ENCODE measurements at places on chromosomes 1 and 21.

- DNase-seq, result no peak
These were observed 41.7 kb downstream of the CASZ1 start for GRCh38 chr1:10754568-10755329.

- no peak for DNase-seq
These were observed 46.4 kb upstream of the CACHD1 start for GRCh38 chr1:64423526-64423925.

GRCh38 chr1:3657096-3657475 is 4.8 kb downstream of the TP73 start:
- no peak for DNase-seq

DNA sequence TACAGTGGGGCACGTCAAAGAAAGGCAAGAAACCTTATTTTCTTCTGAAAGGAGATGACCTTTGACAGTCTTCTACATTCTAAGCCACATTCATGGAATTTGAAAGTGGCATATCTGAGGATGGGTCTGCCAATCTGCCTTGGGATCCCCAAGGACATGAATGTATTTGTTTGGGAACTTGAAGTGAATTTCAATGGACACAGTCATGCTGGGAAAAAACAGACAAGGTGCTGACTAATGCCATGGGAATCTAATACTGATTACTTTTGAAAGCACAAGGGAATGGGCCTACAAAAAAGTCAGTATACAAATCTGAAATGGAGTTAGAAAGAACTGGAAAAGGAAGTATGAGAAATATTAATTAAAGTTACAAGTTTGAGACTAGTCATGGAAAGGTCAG is 128.8 kb downstream of the KCNJ6 start:
- no peak for DNase-seq

DNA sequence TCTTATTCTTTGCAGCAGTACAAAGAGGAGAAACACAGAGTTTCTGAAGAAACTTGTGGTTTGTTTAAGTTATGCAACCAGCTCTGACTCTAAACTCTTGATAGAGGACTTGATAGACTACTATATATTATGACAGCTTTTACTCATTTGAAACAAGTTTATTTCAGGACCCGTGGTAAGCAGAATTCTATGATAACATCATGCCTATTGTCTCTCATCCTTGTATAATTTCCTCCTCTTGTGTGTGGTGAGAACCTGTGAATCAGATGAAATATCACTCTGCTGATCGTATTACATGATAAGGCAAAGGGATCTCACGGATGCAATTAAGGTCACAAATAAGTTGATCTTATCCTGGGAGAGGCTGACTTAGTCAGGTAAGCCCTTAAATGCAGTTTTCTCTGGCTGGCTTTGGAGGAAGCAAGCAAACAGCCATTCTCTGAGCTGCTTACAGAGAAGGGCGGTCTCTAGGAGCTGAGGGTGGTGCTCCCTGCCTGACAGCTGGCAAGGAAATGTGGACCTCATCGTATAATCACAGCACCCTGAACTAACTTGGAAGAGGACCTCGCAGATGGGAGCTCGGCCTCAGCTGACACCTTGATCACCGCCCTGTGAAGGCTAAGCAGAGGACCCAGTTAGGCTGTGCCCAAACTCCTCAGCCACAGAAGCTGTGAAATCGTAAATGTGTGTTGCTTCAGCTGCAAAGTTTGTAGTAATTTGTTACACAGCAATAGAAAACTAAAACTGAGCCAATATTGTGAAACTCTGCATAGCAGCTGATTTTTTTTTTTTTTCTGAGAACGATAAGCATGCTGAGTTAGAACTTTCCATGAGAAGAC is 151.1 kb upstream of the DPT start:
- DNase-seq, result no peak

GRCh38 chr21:33300701-33301631 is 23.8 kb upstream of the IFNAR1 start:
- no peak for DNase-seq

- no peak for DNase-seq
These were observed 12.8 kb downstream of the LRP8 start for GRCh38 chr1:53315046-53315445.

- no peak for DNase-seq
These were observed 50.2 kb downstream of the C21orf91 start for GRCh38 chr21:17768840-17769446.

GRCh38 chr1:108049178-108049819 is 84.3 kb upstream of the VAV3 start:
- no peak for DNase-seq

GRCh38 chr1:48061162-48062136 is 64.3 kb upstream of the TRABD2B start:
- no peak for DNase-seq

GRCh38 chr1:37673920-37674319 is 18.4 kb upstream of the CDCA8 start:
- DNase-seq, result peak; percentile 30

DNA sequence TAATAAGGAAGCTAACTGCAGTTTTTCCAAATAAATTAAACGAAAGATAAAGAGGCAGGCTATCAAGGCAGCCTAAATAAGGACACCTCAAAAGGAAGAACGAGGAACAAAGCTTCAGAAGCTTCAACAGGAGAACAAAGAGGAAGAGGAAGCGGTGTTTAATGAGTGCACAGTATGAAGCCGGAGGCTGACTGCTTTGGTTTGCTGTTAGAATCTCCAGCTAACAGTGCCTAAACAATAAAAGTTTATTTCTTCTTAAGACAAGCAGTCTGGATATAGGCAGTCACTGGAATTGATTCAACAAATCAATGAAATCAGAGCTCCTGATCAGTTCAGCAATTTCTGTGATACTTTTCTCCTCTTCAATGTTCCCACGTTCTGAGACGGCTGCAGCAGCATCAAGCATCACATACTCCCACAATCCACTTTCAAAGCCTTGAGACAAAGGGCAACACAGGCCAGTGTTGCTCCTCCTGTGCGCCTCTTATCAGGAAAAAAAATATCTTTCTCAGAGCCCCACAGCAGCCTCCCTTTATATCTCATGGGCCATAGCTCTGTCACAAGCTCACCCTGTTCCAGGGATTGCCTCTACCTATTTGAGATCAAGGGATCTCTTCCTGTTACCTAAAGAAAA is 365.6 kb upstream of the ST6GALNAC5 start:
- DNase-seq, result no peak

- no peak for DNase-seq
These were observed 10.3 kb downstream of the FBXO28 start for GRCh38 chr1:224124220-224124619.

- no peak for DNase-seq
These were observed 28.0 kb downstream of the AGBL4 start for GRCh38 chr1:49995734-49996133.

GRCh38 chr1:184903111-184903692 is 71.1 kb downstream of the NIBAN1 start:
- no peak for DNase-seq

- no peak for DNase-seq
These were observed 9.1 kb downstream of the MEX3A start for GRCh38 chr1:156073110-156073687.

DNA sequence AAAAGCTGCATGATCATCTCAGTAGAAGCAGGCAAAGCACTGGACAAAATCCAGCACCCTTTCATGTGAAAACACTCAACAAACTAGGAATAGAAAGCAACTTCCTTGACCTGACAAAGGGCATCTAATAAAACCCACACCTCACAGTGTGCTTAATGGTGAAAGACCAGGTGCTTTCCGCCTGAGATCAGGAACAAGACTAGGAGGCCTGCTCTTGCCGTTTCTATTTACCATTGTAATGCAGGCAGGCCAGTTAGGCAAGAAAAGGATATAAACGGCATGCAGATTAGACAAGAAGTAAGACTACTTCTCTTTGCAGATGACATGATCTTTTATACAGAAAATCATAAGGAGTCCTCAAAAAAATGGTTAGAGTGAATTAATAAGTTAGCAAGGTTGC is 37.2 kb downstream of the SLC37A1 start:
- DNase-seq, result no peak

DNA sequence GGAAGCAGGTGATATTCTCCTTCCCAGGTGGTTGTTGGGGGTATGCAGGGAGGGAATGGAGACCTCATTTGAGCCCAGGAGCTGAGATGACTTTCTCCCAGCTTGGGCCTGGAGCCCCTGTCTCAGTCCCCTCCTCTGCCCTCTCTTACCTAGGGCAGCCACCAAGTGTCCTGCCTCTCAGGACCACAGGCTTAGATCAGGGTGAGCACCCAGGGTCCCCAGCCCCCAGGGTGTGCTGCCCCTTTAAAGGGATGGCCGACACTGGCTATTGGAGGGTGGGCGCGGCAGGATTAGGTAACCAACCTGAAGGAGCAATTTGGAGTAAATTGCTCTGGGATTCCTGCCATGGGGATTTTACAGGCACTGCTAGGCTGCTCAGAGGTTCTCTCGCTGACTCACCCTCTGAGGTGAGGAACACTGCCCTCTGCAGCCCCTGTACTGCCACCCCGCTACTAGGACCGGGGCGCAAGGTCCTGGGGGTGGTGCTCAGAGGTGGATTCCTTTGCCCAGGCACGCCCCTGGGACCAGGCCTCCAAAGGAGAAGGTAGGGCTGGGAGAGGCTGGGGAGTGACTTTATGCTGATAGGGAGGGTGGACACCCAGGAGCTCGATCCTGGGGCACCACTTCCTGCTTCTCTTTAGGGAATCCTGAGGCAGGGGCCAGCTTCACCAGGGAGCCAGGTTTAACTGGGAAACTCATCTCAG is 1.5 kb downstream of the RPS6KA1 start:
- no peak for DNase-seq

GRCh38 chr1:16165073-16165364 is 9.2 kb upstream of the EPHA2 start:
- DNase-seq, result no peak

- DNase-seq, result no peak
These were observed 10.9 kb downstream of the CLCA4 start for GRCh38 chr1:86557739-86558138.

- no peak for DNase-seq
These were observed 9.9 kb upstream of the TDRD10 start for GRCh38 chr1:154492115-154492514.
